ENCODE measurements at places on chromosomes 6 and 20. TPM values are rescaled to one million over a fixed set of nuclear protein-coding genes. Genes with fewer than 3 reads are reported as not detected.

DNA sequence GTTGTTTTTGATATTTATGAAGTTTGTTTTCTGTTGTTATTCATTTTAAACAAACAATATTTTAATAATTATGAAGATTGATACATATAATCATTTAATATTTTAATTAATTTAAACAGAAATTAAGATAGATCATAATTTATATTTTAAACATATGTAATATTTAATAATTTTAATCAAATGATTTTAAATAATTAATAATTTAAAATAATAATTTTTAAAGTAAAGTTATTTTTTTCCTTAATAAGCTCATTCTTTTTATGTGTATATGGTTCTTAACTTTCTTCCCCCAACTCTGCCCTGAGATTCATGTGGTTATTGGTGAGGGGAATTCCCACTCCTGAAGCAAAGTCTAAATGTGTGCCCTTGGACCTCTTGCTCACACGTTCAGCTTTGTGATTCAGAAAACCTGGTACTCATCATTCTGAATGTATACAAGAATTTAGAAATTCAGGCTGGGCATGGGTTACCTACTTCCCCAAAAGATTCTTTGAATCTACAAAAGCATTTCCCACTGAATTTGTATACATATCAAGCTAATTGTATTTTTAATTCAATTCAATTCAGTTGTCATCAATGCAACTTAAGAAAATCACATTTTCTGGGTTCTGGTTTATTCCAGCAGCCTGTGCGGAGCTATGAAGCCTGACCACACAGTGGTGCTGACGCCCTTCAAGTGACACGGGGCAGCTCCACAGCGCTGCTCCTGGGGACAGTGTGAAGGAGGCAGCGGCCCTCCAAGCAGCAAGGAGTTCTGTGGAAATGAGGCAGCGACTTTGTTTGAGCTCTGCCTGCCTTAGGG is 168.9 kb upstream of the UST start:
- peak; percentile 82 for DNase-seq

GRCh38 chr6:107870381-107870780 is 46.3 kb upstream of the SCML4 start:
- DNase-seq = no peak

GRCh38 chr20:16803965-16804792 is 56.0 kb downstream of the OTOR start:
- no peak for DNase-seq

The MAVS gene
- total RNA-seq = 46.8 TPM

The LY6G6D gene
- total RNA-seq = not detected

The BCAS1 gene
- 4.8 TPM for total RNA-seq

The CPNE5 gene
- 7.1 TPM for total RNA-seq

The PDE10A gene
- 23.1 TPM for total RNA-seq

GRCh38 chr6:112337209-112337638 is 9.9 kb upstream of the RFPL4B start:
- DNase-seq = peak; percentile 82

GRCh38 chr6:14275493-14275851 is 157.9 kb downstream of the CD83 start:
- no peak for DNase-seq

- no peak for DNase-seq
Measured at GRCh38 chr20:59144179-59144830, 19.3 kb upstream of the ZNF831 start.

The CST5 gene
- not detected for total RNA-seq

GRCh38 chr6:9933677-9934076 is 481.2 kb downstream of the TFAP2A start:
- no peak for DNase-seq

The ID4 gene
- 60.4 TPM for total RNA-seq

GRCh38 chr6:118697554-118697953 is 46.2 kb upstream of the CEP85L start:
- peak; percentile 4 for DNase-seq

- DNase-seq = peak; percentile 75
Measured at GRCh38 chr20:4607287-4607713, 114.4 kb upstream of the PRND start.

GRCh38 chr6:164178679-164179332 is 764.3 kb downstream of the QKI start:
- DNase-seq = no peak

The MOXD1 gene
- total RNA-seq = 35.9 TPM

DNA sequence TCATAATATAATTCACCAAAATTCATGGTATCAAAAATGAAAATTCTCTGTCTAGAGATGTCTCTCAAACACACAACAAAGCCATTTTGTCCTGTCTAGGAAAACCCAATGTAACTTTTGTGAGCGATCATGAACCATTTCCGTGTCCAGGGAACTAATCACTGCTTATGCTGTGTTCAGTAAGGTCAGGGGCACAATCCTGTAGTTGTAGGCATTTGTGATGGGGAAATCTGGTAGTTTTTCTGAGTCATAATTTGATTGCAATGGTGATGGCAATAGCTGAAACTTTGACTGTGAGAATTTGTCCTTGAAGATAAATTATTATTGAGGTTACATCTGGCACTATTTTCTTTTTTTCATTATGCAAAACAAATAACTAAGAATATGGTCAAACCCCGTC is 21.0 kb upstream of the GCLC start:
- DNase-seq = no peak

The GRIK2 gene
- total RNA-seq = 0.82 TPM

DNA sequence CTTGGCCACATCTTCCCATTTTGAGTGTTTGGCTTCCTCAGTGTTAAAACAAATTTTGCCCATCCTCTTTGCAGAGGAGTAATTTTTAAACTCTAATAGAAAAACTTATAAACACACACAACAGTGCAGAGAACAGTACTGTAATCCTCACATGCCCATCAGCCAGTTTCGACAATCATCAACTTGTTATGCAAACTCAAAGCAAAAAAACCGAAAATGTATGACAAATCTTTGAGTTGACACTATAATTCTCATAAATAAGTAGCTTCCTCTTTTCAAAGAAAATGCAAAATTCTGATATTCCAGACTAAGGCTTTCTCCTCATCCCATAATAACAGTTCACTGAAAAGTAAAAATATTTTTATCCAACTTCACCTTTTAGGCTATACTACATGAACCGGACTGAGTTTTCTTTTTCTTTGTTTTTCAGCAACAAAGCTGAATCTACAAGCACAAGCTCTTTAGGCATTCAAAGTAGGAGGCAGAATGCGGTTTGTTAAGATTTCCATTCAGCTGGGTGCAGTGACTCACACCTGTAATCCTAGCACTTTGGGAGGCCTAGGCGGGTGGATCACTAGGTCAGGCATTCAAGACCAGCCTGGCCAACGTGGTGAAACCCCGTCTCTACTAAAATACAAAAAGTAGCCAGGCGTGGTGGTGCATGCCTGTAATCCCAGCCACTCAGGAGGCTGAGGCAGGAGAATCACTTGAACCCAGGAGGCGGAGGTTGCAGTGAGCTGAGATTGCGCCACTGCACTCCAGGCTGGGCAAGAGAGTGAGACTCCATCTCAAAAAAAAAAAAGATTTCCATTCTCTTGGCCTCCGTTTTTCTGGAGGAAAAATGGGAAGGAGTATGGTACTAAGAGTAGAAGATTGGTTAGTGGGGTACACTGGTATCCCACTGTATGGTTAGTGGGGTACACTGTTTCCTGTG is 74.8 kb downstream of the GCNT2 start:
- DNase-seq = no peak

The HSPA12B gene
- total RNA-seq = 18.9 TPM

The UST gene
- 4.2 TPM for total RNA-seq

GRCh38 chr6:125111219-125111983 is 42.2 kb upstream of the TPD52L1 start:
- DNase-seq = no peak

DNA sequence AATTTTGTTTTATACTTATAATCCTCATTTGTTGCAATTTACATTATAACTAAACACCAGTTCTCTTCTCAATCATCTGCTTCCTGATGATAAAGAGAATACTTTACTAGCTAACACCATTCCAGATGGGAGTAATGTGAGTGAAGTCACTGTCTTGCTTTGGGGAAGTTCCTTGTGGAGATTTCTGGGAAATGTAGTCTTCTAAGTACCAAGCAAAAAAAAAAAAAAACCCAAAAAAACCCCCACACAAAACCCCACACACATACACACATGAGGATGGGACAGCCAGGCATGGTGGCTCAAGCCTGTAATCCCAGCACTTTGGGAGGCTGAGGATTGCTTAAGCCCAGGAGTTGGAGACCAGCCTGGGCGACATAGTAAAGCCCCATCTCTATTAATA is 2.2 kb upstream of the SNPH start:
- DNase-seq = no peak

The ISM1 gene
- 2.6 TPM for total RNA-seq

- no peak for DNase-seq
Measured at GRCh38 chr20:50798650-50799049, 3.8 kb downstream of the BCAS4 start.

DNA sequence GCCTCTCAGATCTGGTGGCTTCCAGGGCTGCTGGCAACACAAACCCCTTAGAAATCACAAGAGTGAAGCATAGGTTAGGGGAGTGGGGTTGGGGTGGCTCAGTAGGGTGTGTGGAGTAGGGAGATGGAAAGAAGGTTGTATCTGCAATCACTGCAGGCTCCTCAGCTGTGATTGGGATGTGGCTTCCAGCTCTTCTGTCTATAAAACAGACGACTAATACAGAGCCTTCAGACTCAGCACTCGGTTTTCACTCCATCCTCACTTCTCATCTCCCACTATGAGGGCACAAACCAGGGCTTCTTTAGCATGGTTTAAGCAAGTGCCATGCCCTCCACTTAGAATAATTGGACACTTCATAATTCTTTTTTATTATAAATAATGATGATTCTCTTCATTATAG is 46.4 kb upstream of the CAP2 start:
- DNase-seq = no peak

GRCh38 chr6:118186672-118187567 is 279.9 kb downstream of the SLC35F1 start:
- DNase-seq = no peak

The HLA-DQB1 gene
- 13.8 TPM for total RNA-seq

The PKHD1 gene
- 77.5 TPM for total RNA-seq

DNA sequence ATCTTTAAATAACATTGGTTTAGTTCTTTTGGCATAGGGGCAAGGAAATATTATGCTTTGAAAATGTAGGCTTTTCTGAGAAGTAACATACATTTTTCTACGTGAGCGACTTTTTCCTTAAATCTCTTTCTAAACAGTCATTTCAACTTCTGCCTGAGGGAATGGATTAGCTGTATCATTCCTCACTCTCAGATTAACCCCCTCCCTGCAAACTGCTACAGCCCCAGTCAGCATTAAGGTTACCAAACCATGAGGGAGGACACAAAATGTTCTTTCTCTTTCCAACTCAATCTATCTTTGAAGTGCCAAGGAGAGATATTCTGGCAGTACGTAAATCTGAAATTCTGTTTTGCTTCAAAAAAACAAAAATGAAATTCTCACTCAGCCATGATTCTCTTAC is 231.3 kb upstream of the FLRT3 start:
- DNase-seq = no peak

The CAGE1 gene
- total RNA-seq = not detected

DNA sequence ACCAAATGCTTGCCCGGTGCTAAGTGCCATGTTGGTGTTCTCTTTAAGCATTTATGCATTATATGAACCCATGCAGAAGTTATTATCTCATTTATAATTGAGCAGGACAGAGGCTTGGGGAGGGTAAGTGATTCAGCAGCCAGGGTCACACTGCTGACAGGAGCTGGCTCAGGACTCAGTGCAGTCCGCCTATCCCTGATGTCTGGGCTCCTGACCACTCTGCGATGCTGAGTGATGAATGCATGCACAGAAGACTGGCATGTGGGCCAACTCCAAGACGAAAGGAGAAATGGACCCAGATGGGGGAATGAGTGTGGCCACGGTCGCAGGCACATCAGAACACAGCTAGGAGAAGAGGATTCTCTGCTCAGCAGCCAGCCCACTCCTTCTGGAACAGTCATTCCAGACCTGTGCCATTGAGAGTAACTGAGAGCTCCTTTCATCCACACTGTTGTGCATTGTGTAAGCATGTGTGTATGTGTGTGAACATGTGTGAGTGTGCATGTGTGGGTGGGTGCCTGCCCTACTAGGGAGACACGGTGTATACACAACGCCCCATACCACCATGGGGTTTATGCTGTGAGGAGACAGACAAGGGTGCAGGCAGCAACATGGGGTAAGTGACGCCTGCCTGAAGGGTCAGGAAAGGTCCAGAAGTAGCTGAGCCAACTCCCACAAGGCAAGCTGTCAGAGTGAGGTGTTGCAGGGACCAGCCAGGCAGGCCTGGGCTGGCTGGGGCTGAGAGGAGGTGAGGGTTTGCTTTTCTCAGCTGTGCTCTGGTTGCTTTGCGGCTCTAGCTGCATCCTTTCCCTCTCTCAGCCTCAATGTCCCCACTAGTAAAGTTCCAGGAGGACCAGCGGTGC is 97.8 kb upstream of the PMEPA1 start:
- peak; percentile 21 for DNase-seq

DNA sequence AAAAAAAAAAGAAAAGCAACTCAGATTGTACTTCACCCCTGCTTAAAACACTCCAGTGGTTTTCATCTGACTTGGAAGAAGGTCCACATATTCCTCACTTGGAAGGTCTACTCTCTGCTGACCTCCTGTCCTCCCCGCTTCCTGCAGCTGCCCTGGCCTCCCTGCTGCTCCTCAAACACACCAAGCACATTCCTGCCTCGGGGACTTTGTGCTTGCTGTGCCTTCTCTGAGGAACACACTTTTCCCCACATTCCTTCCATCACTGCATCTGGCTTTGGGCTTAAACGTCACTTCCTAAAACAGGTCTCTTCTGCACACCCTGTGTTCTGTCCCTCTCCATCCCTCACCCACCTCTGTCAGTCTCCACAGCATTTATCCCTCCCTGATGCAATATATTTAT is 4.9 kb upstream of the PDYN start:
- no peak for DNase-seq

- no peak for DNase-seq
Measured at GRCh38 chr6:144268794-144269349, 16.3 kb upstream of the UTRN start.

GRCh38 chr20:5313916-5314315 is 2.8 kb downstream of the PROKR2 start:
- no peak for DNase-seq

GRCh38 chr20:951384-952169 is 35.4 kb upstream of the ANGPT4 start:
- no peak for DNase-seq

- DNase-seq = no peak
Measured at GRCh38 chr20:39025883-39026282, 63.7 kb downstream of the DHX35 start.

The PARD6B gene
- 72.0 TPM for total RNA-seq

GRCh38 chr6:85346196-85346595 is 103.7 kb upstream of the NT5E start:
- DNase-seq = no peak

DNA sequence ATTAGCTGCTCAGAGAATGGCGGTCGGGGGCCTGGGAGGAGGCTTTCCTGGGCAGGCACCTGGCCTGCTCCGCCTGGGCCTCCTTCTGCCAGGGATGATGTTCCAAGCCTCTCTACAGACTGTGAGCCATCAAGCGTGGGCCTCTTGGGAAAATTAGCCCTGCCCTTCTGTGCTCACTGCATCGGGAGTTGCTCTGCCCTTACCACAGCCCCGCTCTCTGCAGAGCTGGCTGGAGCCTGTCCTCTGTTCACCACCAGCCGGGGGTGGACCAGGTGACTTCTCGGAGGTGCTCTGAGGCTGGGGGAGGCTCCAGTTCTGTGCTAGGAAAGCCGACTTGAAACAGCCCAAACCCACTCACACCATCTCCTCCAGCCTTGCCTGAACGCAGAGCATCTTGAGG is 24.2 kb downstream of the MDGA1 start:
- DNase-seq = no peak

- no peak for DNase-seq
Measured at GRCh38 chr6:17584241-17584803, 15.8 kb upstream of the FAM8A1 start.

The FAM162B gene
- total RNA-seq = 4.3 TPM

GRCh38 chr6:129936329-129937165 is 75.4 kb upstream of the TMEM244 start:
- DNase-seq = peak; percentile 61
